BE2C (cell line): ENCODE measurements at places on chromosomes 3 and 15.
A peak's percentile ranks its signal among the peaks of the same experiment; 100 is the strongest.

DNA sequence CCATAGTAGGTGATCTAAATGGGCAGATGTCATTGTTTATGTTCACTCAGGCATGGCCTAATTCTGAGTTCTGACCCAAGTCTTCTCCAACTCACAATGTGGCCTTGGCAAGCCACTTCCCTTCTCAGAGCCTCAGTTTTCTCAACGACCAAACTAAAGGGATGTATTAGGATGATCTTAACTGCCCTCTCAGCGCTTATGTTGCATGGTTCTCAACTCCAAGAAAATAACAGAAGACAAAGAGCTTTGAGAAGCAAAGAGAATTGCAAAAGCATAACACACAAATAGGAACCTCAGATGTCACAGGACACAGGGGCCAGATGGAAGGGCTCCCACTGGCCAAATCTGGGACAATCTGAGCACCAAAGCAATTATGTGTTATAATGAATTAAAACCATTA, 8.6 kb downstream of the RHCG start:
- no peak for DNase-seq

- DNase-seq: no peak
These were observed 34.5 kb downstream of the PRICKLE2 start for GRCh38 chr3:64190517-64191515.

- DNase-seq: no peak
These were observed 55.8 kb downstream of the HHLA2 start for GRCh38 chr3:108352176-108352575.

DNA sequence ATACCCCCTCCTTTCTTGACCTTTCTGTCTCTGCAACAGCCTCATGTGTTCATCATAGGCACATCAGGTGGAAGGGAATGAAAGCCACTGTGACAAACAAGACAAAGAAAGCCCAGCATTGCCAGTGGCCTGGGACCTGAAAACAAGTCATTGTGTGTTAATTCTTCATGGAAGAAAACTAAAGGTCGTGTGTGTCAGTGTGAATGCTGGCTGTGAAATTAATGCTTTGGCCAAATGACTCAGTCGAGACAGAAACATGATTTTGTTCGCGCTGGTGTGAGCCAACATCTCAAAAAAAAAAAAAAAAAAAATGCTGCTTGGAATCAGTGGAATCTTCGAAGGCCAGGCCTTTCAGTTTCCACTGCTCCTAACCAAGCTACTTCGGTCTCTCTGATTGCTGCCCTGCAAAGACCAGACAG, 386.5 kb upstream of the PROK2 start:
- no peak for DNase-seq

- no peak for DNase-seq
These were observed 4.0 kb downstream of the HDAC11 start for GRCh38 chr3:13483988-13484695.

DNA sequence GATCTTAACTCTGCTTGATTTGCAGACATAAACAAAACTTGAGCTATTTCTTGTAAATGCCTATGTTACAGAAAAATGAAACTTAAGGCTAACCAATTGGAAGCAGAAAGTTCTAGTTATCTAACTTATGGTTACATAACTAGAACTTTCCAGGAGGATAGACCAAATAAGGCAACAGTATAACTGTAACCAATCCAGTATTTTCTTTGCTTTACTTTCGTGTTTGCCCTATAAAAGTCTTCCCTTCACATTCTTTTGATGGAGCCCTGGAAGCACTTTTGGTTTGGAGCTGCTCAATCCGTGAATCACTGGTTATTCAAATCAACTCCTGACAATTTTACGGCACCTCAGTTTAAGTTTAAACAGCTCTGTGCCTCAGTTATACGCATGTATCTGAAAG, 164.6 kb downstream of the SUCLG2 start:
- DNase-seq: no peak

- DNase-seq: peak; percentile 45
These were observed 206.8 kb downstream of the MAGI1 start for GRCh38 chr3:65831733-65832425.

- no peak for DNase-seq
These were observed 101.8 kb downstream of the NFKBIZ start for GRCh38 chr3:101950985-101951733.

- DNase-seq: peak; percentile 9
These were observed 1.0 kb downstream of the UBE2E1 start for GRCh38 chr3:23806534-23807423.

GRCh38 chr3:148330542-148330941, 367.2 kb upstream of the AGTR1 start:
- DNase-seq: no peak

DNA sequence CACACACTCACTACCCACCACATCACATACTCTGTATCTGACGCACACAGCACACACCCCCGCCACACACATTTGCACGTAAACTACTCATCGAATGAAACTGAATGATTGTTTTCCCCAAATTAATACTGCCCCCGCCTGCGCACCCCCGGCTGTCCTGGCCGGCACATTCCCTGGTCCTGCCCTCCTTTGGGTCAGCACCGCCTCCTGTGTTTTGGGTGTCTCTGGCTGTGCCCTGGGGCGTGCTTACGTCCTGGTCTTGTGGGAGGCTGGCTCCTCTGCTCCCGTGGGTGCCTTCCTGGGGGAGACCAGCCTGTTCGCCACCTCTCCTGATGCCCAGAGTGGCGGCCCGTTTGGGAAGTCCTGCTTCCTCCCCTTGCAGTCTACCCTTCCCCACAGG, 30.2 kb downstream of the APBA2 start:
- no peak for DNase-seq

- DNase-seq: no peak
These were observed 28.4 kb upstream of the ARL8B start for GRCh38 chr3:5093731-5094130.

DNA sequence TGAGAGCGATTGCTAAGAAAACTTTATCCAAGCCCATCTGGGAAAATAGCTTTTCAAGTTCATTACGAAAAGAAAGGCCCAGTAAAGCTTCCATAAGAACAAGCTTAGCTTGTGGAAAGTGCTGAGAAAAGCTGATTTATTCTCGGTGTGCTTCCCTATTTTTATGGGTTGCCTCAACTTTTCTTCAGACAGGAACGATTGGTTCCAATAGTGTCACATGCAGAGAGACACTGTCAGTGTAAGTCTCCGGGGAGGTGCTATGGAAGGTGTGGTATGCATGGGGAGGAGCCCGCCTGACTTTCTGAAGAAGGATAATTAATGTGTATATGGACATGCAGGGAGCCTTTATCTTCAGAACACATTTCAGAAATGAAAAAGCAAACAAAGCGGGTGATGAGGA, 177.2 kb downstream of the SSR3 start:
- DNase-seq: no peak

DNA sequence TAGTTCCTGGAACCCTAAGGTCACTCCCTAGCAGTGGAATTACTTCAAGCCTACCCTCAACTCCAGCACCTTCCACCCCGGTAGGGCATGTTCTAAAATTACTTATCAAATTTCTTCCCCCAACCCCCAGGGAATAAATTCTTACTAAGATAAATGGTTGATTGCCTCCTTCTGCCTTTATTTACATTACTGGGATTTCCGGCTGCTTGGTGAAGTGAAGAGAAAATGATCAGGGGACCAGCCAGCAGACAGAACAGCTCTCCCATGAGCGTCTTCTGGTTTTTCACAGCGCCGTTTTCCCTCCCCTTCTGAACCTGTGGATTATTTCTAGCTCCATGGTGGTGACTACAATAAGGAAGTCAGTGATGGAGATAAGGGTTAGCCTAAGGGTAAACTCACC, 521.5 kb upstream of the PPP2R3A start:
- no peak for DNase-seq

GRCh38 chr15:65947041-65947440, 77.8 kb downstream of the RAB11A start:
- DNase-seq: no peak

DNA sequence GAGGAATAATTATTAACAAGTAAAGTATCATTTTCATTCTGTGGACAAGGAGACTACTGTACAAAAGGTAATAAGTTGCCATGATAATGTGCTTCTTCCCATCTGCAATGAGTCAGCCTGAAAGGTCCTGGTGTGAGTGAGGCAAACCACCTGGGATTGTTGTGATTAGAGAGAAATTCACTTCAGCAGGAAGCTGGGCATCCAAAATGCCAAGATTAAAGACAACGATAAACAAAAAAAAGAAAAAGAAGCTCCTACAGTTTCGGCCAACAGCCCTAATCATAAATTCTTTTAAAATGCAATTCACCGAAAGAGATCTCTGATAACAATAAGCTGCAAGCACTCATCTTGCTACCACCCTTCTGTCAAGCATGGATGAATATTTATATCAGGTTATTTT, 507.8 kb downstream of the TUSC7 start:
- DNase-seq: peak; percentile 29

DNA sequence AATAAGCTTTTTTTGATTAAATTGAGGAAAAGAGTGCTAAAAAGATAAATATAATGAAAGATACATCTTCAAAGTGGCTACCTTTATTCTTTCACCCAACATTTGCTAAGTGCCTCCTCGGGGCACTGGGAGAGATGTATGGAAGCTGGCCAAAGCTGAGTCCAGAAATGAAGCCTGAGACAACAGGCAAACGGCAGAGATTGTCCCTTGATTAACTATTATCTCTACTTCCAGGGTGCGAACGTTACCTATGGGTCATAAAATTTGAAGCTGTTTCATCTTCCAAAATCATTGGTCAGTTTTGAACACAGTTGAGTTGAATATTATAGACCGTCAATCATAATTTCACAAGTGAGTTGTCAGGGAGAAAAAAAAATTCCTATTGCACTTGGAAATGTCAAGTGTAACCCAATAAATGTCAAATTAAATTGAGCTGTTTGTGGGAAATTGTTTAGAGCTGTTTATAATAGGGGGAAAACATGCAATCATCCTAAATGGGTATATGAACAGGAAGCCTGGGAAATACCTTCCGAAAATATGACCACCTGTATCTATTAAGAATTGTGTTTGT, 73.9 kb downstream of the SUCLG2 start:
- DNase-seq: no peak

- DNase-seq: peak; percentile 64
These were observed 518.4 kb downstream of the FOXP1 start for GRCh38 chr3:71064956-71065763.

GRCh38 chr3:87236093-87236492, 9.0 kb downstream of the CHMP2B start:
- DNase-seq: no peak

GRCh38 chr3:5056111-5056391, 66.0 kb upstream of the ARL8B start:
- DNase-seq: no peak

- DNase-seq: peak; percentile 22
These were observed 5.8 kb upstream of the DBR1 start for GRCh38 chr3:138180375-138181029.

DNA sequence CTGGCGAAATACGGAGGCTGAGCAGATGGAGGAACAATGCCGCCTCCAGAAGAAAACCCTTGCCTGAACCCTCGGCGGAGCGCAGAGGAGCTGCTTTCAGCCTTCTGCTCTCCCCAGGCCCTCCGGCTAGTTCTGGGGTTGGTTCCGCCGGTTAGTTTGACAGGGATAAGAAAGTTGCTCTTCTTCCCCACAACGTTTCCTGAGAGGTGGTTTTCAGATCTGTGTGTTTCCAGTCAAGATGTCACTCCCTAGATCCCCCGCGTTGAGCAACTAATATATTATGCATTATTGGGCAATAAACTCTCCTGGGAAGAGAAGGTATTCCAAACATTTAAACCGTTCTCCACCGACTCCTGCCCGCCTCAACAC, 551 bp downstream of the NLGN1 start:
- no peak for DNase-seq

GRCh38 chr15:78236491-78236890, 2.1 kb upstream of the ACSBG1 start:
- no peak for DNase-seq

DNA sequence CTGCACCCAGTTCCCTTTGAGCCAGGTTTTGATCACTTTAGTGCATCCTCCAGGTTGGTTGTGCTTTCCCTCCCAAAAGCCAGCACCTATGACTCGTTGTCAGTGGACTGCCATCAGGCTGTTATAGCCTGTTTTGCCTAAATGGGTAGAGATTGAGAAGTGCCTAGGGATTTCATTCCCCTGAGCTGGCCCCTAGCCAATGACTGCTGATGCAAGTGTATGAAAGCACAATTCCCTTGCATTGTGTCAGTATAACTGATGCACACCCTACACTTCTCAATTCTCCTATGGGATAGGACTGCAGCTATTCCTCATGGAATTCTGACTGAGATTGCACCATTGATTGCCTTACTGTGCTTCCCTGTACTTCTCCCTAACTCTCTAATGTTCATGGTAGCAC, 102.1 kb upstream of the ARPP21 start:
- DNase-seq: no peak

DNA sequence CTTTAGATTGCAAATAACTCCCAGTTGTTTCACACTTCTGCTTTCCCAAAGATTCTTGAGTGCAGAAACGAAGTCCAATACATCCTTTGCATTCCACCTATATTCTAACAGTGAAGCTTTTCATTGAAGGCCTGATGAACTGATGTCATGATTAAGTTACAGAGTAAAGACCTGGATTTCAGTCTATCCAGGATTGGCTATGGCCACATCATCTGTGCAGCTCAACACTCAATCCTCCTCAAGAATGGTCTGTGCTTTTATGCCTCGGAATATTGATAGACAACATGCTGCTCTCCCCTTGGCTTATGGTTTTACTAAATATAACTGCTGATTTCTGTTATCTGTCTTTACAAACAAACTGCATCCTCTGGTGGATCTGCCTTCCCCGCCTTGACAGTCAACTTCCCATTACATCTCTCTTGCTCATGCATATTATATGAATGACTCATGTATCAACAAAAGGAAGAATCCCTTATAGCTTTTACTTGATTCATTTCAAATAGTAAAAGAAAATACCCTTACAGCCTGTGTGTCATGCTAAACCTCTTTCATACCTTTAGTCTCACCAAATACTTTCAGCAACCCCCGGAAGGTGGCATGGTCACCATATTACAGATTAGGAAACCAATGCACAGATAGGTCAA, 59.5 kb downstream of the SCN11A start:
- no peak for DNase-seq

DNA sequence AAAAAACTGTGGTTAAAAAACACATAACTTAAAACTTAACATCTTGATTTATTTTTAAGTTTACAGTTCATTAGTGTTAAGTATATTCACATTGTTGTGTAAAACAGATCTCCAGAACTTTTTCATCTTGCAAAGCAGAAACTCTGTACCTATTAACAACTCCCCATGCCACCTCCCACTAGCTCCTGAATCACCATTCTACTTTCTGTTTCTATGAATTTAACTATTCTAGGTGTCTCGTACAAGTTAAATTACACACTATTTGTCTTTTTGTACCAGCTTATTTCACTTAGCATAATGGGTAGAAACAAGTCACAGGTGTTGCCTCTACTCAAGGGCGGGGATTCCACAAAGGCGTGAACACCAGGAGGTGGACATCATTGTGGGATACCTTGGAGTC, 43.2 kb downstream of the CRTC3 start:
- DNase-seq: no peak

DNA sequence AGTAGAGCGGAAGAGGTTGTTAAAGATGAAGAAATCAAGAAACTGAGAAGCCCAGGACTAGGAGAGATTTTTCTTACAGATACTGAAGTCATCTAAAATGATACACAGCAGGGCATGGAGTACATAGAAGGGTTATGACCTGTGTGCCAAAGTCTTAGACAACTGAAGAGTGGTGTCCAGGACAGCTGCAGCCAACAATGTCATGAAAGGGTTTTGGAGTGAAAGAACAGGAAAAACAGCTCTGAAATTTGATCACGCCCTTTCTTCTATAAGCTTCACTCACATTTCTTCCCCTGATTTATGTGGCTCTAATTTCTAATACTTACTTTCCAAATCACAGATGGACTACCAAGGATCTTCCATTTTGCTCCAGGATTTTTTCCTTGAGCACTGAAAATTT, 3.0 kb downstream of the CFAP20DC start:
- DNase-seq: no peak
